ENCODE measurements at places on chromosomes 12 and 14.

DNA sequence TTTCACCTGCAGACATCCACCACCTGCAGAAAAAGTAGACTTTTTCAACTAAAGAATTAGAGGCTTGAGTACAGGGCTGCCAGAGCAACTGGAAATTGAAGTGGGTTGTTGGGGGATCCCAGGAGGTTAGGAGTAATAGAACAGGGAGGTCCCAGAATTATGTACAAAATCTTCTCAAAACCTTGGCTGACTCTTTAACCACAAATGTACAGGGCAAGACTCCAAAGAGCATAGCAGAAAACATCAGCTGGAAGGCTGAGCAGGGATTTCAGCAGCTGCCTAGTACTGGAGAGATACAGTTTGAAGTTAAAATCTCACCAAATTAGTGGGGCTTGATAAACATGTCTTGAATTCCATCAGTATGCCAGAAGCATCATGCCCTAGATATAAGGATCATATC lies 191.6 kb downstream of the CRADD start:
- DNase-seq = no peak

GRCh38 chr12:44626883-44627282 lies 249.2 kb downstream of the NELL2 start:
- no peak for DNase-seq

GRCh38 chr14:86596024-86596423 lies 1066.1 kb downstream of the FLRT2 start:
- no peak for DNase-seq

DNA sequence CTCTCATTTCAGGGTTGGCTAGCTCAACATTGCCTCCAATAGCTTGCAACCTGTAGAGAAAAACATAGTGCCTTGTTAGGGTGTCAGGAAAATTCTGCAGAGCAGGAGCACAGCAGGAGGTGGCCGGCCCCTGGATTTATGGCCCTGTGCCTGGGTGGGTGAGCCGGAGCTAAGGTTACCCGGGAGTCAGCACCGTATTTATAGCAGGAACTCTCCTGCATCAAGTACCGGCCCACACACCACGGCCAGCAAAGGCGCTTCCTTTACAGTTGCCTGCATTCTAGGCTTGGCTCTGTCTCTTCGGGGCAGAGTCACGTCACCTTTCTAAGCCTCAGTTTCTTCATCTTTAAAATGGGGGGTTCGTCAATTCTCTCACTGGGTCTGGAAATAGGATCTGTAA lies 52.8 kb upstream of the EML1 start:
- no peak for DNase-seq

- DNase-seq = peak; percentile 65
Measured at GRCh38 chr14:74257078-74257940, 18.1 kb downstream of the VSX2 start.

DNA sequence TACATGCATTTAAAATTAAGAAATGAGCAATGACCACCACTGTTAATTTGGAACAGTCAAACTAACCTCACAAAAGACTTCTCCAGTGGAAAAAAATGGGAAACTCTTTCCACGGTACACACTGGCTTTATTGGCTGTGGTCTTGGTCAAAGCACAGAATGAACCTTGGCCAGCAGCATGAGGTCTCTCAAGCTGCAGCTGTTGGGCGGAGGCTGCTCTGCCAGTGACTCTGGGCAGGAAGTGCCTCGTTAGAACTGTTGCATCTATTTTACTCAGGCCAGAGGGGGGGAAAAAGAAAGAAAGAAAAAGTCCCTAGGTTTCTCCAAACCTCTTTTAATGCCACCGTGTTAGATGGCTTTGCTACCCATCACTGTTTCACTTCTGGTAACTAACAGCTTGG lies 279.8 kb upstream of the DIO2 start:
- peak; percentile 87 for DNase-seq

GRCh38 chr12:117472983-117473382 lies 111.6 kb upstream of the NOS1 start:
- no peak for DNase-seq

DNA sequence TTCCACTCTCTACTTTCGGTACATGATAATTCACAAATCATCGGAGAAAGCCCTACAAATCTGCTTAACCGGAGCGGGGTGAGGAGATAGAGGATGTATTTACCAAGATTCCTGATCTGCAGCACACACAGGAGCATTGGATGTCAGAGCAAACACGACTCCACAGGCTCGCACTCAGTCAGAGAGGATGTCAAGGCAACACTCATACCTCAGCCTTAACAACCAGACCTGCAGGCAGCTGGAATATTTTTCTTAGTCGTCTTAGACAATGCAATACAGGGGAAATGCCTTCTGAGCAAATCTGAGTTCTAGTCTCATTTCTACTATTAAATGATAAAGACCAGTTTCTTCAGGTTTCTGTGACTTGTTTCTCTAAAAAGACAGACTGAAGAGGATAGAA lies 159.3 kb upstream of the CPNE8 start:
- DNase-seq = no peak

GRCh38 chr12:126219139-126219538 lies 1153.9 kb downstream of the AACS start:
- no peak for DNase-seq

DNA sequence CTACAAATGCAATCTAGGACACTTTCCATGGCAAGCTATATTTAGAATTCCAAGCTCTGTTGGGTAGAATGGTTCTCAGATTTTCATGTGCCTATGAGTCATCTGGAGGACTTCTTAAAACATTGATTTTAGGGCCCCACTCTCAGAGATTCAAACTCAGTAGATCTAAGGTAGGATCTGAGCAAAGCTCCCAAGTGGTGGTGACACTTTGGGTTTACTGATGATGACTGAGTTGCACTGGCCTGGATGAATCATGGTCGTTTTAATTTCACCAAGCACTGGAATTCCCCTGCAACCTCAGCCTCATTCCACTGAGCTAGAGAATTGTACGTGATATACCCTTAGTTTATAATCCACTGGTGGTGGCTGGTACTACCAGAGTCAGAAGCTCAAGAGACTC lies 86.5 kb downstream of the PPM1H start:
- peak; percentile 56 for DNase-seq

DNA sequence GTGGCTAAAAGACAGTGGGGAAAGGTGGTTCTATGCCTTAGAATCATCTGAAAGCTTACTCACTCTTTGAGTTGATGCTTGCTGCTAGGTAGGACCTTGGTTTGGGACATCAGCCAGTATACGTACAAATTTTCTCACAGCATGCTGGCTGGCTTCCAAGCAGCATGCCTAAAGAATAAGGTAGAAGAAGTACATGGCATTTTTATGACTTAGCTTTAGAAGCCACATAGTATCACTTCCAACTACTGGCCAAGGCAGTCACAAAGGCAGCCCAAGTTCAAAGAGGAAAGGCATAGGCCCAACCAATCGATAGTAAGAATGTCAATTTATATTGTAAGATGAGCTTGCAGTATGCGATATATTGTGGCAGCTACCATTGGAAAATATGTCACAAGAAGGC lies 284.2 kb upstream of the CAND1 start:
- no peak for DNase-seq

- DNase-seq = peak; percentile 18
Measured at GRCh38 chr12:121590476-121591143, 9.8 kb upstream of the KDM2B start.

GRCh38 chr14:93031505-93032315 lies 84.0 kb downstream of the ITPK1 start:
- no peak for DNase-seq

DNA sequence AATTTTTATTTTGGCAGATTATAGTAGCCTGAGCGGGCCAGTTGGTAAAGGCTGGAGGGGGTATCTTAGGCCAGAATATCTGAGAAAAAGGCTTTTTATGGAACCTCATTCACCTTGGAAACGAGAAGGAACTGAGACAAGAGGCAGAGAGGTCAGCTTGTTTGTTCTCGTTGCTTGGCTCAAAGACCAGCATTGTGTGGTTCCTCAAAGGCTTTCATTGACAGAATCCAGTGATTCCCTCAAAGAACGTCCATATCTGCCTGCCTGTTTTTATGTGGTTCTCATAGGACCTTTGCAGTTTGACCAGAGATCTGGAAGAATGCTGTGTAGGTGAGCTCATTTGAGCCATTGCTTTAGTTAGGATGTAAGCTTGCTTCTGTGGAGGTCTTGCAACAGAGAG lies 117.3 kb downstream of the CFAP54 start:
- no peak for DNase-seq

GRCh38 chr12:85484387-85484786 lies 204.4 kb downstream of the ALX1 start:
- no peak for DNase-seq

GRCh38 chr14:105530285-105531087 lies 4.1 kb downstream of the TMEM121 start:
- no peak for DNase-seq

DNA sequence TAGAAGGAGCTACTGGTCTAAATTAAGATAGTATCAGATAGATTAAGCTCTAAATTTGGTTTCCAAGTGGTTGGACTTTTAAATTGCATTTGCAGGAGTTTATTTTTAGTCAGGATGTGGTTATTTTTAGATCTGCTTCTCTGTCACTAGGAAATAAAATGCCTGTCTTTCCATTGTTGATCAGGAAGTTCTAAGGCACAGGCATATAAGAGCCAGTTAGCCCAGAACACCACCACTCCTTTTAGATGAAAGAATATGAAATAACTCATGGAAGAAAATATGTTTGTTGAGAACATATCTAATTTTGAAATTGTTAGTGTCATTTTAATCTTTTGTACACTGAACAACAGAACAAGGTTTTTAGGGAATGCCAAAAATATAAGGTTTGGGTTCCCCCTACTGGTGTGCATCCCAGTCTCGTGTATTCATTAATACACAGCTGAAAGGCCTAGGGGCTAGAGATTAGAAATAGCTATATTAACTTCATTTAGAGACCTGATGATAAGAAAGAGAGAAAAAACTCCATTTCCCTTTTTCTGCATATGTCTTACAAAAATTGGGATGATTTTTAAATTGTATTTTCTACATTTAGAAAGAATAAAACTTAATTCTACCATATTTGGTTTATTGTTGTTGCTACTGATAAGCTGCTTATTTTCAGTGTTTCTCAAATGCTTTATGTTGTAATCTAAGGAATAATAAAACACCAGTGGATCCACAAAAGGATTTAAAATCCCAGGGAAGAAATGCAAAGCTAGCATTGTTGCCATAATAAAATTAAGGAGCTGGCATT lies 67.2 kb downstream of the RIC8B start:
- no peak for DNase-seq

DNA sequence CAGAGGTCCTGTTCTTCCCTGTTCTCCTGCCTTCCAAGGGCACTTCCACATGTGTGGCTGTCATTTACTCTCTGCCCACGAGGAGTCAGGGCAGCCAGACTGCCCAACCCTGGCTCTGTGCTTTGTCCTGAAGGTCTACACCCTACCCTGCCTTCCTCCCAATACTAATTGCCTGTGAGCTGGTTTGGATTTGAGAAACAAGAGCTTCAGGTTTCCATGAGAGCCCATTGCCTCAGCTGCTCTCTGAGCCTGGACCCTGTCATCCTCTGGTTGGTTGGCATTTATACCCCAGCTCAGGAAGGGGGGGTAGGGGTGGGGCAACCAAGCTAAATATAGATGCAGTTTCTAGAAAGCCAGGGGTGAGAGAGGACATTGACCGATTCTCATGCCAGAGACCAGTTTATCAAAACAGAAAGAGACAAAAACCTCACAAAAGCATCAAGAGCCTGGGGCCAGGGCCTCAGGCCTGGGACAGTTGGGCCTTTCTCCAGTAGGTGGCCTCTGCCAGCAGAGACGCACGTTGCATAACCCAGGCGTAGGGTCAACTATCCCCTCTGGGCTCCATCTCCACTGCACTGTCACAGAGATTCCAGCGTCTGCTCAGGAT lies 34.5 kb downstream of the VDR start:
- peak; percentile 42 for DNase-seq

- DNase-seq = no peak
Measured at GRCh38 chr14:92768795-92769194, 20.4 kb upstream of the LGMN start.

- DNase-seq = no peak
Measured at GRCh38 chr12:121781484-121781997, 11.9 kb downstream of the RHOF start.

DNA sequence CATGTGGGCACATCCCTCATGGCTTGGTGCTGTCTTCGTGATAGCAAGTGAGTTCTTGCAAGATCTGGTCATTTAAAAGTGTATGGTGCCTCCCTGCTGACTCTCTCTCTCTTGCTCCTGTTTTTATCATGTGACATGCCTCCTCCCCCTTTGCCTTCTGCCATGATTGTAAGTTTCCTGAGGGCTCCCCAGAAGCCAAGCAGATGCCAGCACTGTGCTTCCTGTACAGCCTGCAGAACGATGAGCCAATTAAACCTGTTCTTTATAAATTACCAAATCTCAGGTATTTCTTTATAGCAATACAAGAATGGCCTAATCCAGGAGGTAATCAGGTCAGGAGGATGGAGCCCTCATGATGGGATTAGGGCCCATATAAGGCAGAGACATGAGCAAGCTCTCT lies 116.3 kb downstream of the DPF3 start:
- no peak for DNase-seq

GRCh38 chr14:20470603-20470901 lies 1.3 kb downstream of the PNP start:
- DNase-seq = no peak

- no peak for DNase-seq
Measured at GRCh38 chr14:61577506-61577931, 117.8 kb upstream of the HIF1A start.

GRCh38 chr12:63021116-63021515 lies 86.2 kb upstream of the PPM1H start:
- no peak for DNase-seq

- DNase-seq = peak; percentile 8
Measured at GRCh38 chr14:76456200-76456599, 80.3 kb downstream of the ESRRB start.

DNA sequence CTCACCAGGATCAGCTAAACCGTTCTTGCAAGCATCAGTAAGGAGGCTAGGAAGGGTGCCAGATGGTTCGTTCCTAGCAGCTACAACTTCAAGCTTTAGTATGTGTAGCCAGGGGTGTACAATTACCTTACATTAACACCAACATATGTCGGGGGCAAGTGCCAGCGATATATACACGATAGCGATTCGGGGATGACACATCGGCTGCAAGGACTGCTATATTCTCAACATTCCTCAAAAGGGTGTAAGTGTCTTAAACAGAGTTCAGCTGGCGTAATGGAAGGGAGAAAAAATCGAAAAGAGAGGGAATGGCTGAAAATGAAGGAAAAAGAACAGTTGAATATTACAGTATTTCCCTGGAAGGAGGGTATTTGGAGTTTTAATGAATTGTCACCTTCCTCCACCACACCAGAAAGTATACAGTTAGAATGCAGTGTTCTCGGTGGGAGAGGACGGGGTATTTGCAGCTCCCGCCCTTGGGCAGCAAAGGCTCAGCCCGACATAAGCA lies 545 bp downstream of the LIMA1 start:
- DNase-seq = peak; percentile 73

- no peak for DNase-seq
Measured at GRCh38 chr14:104732931-104733681, 9.1 kb downstream of the ADSS1 start.

DNA sequence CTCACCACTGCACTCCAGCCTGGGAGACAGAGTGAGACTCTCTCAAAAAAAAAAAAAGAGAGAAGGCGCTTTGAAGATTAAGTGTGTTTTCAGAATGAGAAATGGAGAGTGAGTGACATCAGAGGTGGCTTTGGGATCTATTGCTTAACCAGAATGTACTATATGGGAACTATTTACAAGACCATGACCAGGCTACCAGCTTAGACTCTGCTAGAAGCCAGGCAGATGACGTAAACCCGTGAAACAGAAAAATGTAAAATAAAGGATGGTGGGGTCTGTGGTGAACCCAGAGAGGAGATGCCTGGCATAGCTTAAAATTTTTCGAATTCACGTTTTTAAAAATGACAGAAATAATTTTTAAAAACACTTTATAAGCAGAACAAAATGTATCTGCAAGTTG lies 82.0 kb downstream of the IFT43 start:
- DNase-seq = no peak

- peak; percentile 61 for DNase-seq
Measured at GRCh38 chr12:47551426-47551851, 154.4 kb downstream of the RPAP3 start.

Data from foreskin fibroblast (primary cell).